NCI-H2029 treated with DMSO at 0.1 percent for 48 hours (cell line): ENCODE measurements at places on chromosomes 12 and 14.

GRCh38 chr14:66116732-66117131, 369.4 kb upstream of the CCDC196 start:
- DNase-seq, result no peak

DNA sequence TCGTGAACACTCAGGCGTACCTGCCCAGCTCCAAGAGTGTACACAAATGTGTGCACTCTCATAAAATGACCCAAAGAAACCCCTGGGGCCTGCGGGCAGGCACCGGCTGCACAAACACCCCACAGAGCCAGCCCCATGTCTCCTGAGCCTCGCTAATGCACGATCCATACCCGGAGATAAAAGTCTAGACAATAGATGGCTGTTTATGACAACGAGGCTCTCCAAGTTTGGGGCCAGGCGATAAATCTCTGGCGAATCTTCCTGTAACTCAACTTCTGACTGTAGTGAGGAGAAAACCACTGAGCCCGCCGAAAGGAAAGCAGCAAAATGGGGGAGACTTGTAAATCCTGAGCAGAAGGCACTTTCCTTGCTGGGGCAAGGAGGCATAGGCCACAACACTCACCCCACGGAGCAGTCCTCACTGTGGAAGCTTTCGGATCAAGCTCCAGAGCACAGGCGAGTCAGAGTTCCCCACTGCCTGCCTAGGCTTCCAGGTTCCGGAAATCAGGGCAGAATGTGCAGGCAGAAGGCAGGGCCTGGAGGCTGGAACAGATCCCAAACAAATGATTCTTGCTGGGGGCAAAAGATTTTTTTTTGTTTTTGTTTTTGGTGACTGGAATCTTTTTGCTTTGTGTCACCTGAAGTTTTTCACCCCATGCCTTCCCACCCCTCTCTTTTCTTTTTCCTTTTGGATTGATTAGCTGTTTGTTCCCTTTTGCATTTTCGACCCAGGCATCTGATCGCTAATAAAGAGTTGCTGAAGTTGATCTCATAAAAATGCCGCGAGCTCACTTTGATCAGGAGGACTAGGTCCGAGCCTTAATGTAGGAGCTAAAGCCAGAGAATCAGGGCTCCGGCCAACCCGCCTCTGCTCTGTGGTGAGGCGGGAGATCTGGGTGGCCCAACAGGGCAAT, 4.5 kb upstream of the HOXC11 start:
- DNase-seq, result no peak

- no peak for DNase-seq
Measured at GRCh38 chr14:50955373-50956043, 11.2 kb upstream of the PYGL start.

- no peak for DNase-seq
Measured at GRCh38 chr12:89389755-89390661, 37.7 kb upstream of the DUSP6 start.

- DNase-seq, result no peak
Measured at GRCh38 chr12:9668161-9669018, 1.1 kb upstream of the CLEC2D start.

DNA sequence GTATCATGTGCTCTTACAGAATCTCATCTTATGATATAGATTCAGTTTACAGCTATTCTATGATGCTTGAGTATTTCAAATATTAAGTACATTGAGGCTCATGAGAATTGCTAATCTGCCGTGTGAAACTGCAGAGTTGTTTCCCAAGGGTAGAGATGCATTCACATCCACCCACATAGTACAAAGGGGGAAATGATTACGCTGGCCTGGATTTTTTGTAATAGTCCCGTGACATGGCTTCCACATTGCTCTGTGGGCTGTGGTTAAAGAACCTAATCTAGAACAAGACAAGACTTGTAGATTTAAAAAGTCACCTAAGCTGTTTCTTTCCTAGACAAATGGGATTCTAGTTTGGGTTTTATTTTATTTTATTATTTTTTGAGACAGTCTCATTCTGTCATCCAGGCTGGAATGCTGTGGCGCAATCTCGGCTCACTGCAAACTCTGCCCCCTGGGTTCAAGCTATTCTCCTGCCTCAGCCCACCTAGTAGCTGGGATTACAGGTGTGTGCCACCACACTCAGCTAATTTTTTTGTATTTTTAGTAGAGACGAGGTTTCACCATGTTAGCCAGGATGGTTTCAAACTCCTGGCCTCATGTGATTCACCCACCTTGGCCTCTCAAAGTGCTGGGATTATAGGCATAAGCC, 13.0 kb upstream of the RIOX1 start:
- no peak for DNase-seq
